ENCODE measurements at places on chromosomes 7 and 10.

DNA sequence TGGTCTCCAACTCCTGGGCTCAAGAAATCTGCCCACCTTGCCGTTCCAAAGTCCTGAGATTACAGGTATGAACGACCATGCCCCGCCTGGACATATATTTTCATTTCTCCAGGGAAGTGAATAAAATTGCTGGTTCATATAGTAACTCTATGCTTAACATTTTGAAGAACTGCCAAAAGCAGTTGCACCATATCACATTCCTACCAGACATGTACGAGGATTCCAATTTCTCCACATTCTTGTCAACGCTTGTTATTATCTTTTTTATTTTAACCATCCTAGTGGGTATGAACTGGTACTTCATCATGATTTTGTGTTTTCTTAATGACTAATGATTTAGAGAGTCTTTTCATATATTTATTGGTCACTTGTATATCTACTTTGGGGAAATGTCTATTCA is 21.9 kb upstream of the CPN1 start:
- no peak for DNase-seq

DNA sequence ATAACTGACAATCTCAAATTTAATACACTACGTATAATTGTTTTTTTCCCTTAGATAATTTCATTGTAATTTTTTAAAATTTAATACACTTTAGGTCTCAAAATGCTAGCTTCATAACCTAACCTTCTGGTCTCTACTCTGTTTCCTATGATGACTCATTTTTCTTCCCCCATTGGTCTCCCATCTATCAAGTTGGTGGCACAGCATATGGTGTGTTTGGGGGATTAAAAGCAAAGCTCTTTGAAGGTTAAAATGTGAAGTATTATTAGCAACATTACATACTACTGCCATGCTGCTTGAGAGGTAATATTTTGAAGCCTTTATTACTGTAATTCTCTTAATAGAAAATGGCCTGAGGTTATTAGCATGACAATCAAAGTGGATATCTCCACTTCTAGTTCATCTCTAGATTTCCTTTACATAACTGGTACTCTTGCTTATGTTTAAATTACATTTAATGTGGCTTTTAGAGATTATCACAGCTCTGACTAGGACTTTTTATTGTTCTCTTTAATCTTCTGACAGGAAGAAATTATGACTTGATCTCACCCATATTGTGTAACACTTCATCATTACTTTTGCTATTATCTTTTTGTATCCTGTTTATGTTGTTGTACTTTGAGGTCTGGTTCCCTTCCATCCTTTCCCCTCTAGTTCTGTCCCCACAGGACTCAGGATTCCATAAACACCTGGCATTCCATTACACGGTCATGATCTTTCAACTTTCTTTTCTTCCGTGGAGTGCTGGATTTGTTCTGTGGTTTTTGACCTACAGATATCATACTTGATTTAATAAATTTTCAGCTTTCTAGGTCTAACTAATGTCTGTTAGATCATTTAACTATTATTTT is 185.1 kb downstream of the SEMA3D start:
- no peak for DNase-seq

DNA sequence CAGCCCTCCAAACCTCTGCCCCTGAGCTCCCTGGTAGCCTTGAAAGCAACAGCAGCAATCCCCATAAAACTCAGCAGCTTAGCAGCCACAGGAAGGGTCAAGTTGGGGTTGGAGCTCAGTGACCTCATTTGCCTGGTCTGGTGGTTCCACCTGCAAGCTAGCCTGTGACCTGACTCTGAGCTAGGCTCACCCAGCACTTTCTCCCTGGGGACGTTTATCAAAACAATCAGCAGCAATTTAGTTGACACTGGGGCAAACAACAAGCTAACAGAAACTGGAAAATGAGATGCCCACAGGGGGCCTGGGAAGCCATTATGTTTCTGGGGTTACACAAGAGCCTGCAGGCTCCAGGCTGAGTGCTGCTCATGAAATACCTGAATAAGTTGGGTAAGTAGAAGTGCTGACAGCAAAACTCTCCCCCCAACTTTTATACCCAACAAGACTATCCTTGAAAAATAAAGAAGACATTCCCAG is 22.4 kb upstream of the CRYGN start:
- no peak for DNase-seq

GRCh38 chr10:112580267-112580666 is 133.3 kb downstream of the VTI1A start:
- DNase-seq: no peak

GRCh38 chr10:97312897-97313296 is 6.2 kb upstream of the FRAT1 start:
- no peak for DNase-seq

DNA sequence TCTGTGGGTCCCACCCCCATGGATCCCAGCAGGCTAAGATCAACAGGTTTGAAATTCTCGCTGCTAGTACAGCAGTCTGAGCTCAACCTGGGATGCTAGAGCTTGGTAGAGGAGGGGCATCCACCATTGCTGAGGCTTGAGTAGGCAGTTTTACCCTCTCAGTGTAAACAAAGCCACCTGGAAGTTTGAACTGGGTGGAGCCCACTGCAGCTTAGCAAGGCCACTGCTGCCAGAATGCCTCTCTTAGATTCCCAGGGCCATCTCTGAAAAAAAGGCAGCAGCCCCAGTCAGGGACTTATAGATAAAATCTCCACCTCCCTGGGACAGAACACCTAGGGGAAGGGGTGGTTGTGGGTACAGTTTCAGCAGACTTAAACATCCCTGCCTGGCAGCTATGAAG is 190.0 kb upstream of the CACNA2D1 start:
- DNase-seq: no peak

DNA sequence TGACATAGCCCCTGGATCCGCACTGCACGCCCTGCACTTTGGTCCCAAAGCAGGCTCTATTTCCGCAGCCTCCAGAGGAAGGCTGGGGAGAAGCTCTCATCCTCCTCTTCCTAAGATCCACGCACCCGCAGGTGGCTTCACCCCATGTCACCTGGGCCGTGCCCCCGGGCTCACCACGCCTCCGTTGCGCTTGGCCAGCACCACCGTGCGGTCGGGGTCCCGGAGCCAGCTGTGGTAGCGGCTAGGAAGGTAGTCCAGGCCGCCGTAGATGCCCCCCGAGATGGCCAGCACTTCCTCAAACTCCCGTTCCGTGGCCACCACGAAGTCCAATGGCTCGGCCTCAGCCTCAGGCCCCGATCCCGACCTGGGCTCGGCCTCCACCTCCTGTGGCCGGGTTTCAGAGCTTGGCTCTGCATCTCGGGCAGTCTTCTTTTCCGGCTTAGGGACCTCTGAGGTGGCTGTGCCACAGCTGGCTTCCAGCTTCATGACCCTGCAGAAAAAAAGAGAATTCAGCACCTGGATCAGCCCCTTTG is 5.7 kb downstream of the NAT16 start:
- DNase-seq: no peak

- no peak for DNase-seq
These were observed 128.5 kb downstream of the CNOT4 start for GRCh38 chr7:135381369-135381768.

GRCh38 chr7:40833888-40834234 is 699.1 kb downstream of the SUGCT start:
- no peak for DNase-seq
